ENCODE measurements at places on chromosomes 5 and 9.

DNA sequence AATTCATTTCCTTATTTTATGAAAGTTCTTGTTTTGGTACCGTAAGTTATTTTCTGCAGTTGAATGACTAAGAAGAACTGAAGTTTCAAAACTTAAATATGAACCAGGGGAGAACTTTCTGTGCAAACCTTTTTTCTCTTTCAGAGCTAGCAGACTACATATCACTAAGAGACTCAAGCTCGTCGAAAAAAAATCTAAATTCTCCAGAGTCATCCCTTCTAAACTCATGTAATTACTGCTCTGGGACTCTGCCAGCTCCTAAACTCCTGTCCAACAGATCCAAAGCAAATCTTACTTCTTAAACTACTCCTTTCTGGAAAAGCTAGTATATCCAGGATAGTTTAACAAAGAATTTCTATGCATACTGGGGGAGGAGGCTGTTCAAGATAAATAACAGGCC lies 87.0 kb upstream of the NR5A1 start:
- H3K36me3 ChIP-seq: no peaks in the 10 kb centered on the region
- DNase-seq: no peak
- no peak overlapping the region for H3K4me3 ChIP-seq
- H3K4me1 ChIP-seq: no peaks in the 10 kb centered on the region

GRCh38 chr5:10268100-10268499 lies 18.0 kb downstream of the CCT5 start:
- no peak overlapping the region for H3K4me3 ChIP-seq
- H3K27ac ChIP-seq: no peak overlapping the region
- no peaks in the 10 kb centered on the region for H3K27me3 ChIP-seq
- H3K4me1 ChIP-seq: no peaks in the 10 kb centered on the region

DNA sequence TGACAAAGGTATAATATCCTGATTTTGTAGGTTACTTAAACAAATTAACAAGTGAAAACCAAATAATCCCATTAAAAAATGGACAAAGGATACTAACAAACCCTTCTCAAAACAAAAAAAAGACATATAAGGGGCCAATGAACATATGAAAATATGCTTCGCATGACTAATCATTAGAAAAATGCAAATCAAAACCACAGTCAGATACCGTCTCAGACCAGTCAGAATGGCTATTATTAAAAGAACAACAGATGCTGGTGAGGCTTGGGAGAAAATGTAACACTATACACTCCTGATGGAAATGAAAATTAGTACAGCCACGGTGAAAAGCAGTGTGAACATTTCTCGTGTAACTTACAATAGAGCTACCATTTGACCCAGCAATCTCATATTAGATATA lies 1542.2 kb upstream of the CDH9 start:
- no peak for DNase-seq
- H3K4me3 ChIP-seq: no peak overlapping the region
- no peak overlapping the region for H3K27ac ChIP-seq
- no peaks in the 10 kb centered on the region for H3K4me1 ChIP-seq
- H3K36me3 ChIP-seq: no peaks in the 10 kb centered on the region

GRCh38 chr5:169218176-169218575 lies 82.8 kb downstream of the SLIT3 start:
- H3K27ac ChIP-seq: no peak overlapping the region
- no peaks in the 10 kb centered on the region for H3K36me3 ChIP-seq
- DNase-seq: no peak
- peaks cover 15% of the 10 kb centered on the region for H3K4me1 ChIP-seq
- no peaks in the 10 kb centered on the region for H3K27me3 ChIP-seq
- no peak overlapping the region for H3K4me3 ChIP-seq

DNA sequence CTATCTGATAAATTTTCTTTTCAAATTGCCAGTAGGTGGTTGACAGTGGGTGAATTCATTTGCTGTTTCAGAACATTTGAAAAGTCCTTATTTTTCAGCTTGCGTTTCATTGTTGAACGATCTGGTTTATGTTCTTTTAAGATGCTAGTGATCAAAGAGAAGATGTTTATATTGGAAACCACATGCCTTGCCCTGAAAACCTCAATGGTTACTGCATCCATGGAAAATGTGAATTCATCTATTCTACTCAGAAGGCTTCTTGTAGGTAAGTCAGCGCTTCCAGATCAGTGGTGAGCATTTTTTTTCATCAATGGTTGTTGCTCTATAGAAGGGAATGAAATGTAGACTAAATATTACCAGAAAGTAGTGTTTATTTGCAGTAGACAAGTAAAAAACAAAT lies 16.6 kb upstream of the CAVIN4 start:
- H3K27ac ChIP-seq: no peak overlapping the region
- no peak for DNase-seq
- H3K36me3 ChIP-seq: no peaks in the 10 kb centered on the region
- H3K27me3 ChIP-seq: no peaks in the 10 kb centered on the region

GRCh38 chr9:113695440-113695851 lies 180.7 kb upstream of the ZNF618 start:
- H3K4me1 ChIP-seq: no peaks in the 10 kb centered on the region
- no peaks in the 10 kb centered on the region for H3K36me3 ChIP-seq
- no peak for DNase-seq
- no peaks in the 10 kb centered on the region for H3K27me3 ChIP-seq
- no peak overlapping the region for H3K27ac ChIP-seq

DNA sequence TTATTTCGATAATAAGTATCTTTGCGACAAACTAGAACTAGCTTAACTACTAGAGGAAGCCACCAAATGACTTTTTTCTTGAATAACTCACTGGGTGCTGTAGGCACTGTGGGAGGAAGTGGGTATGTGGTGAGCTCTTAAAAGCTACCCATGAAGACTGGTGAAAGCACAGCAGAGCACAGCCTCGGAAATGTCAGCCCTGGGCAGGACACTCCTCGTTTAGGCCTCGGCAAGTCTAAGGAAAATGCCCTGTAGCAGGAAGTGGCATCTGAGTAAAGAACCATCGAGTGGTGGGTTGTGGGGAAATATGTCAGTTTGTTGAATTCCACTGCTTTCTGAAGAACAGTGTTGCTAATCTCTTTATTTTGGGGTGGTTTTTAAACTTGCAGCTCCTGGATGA lies 44.0 kb upstream of the NCS1 start:
- no peak for DNase-seq
- H3K27me3 ChIP-seq: no peaks in the 10 kb centered on the region

GRCh38 chr5:96968614-96969013 lies 32.7 kb downstream of the LNPEP start:
- peak overlapping the region; percentile 1 for H3K27ac ChIP-seq
- peaks cover 33% of the 10 kb centered on the region for H3K4me1 ChIP-seq
- DNase-seq: no peak
- H3K4me3 ChIP-seq: peak overlapping the region; percentile 29
- no peaks in the 10 kb centered on the region for H3K27me3 ChIP-seq

DNA sequence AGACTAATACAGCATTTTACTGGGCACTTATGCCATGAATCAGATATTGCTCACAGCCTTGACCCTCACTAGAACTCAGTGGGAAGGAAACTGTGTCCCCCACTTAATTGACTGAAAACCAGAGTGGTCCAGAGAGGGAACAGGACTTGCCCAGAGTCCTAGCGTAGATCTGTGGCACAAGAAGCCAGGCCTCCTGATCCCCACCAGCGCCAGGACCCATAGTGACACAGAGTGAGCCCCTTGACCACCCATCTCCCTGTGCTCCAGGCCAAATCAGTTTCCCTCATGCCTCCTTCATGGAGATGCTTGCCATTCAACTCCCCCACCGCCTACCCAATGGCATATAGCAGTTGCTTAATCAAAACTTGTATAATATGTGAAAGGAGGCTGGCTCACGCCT lies 8.3 kb downstream of the KIF12 start:
- H3K4me3 ChIP-seq: no peak overlapping the region
- DNase-seq: no peak
- H3K4me1 ChIP-seq: no peaks in the 10 kb centered on the region
- no peaks in the 10 kb centered on the region for H3K27me3 ChIP-seq

GRCh38 chr5:151357097-151357496 lies 9.7 kb upstream of the SLC36A2 start:
- no peak for DNase-seq
- no peaks in the 10 kb centered on the region for H3K36me3 ChIP-seq
- no peaks in the 10 kb centered on the region for H3K27me3 ChIP-seq
- H3K27ac ChIP-seq: no peak overlapping the region
- H3K4me1 ChIP-seq: no peaks in the 10 kb centered on the region

DNA sequence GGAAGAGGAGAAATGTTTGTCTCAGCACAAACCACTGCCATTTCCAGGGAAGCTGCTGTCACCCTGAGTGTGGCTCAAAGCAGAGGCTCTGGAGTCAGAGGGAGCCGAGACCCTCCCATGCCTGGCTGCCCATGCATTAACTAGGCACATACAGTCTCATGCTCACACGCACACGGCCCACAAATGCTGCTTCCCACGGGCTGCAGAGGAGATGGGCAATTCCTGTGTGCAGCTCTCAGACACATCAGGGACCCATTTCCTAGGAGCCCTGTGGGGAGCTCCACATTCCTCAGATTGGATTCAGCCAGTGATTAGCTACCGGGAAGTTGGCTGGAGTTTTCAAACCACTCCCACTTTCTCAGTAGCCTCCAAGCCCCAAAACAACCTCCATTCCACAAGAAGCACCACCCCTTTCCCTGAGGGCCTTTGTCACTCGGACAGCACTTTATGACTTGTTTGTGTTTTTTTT lies 9.1 kb upstream of the PTGES start:
- H3K27me3 ChIP-seq: no peaks in the 10 kb centered on the region
- H3K4me3 ChIP-seq: no peak overlapping the region
- H3K36me3 ChIP-seq: no peaks in the 10 kb centered on the region
- no peaks in the 10 kb centered on the region for H3K4me1 ChIP-seq
- H3K27ac ChIP-seq: no peak overlapping the region
- DNase-seq: no peak
